ENCODE measurements at places on chromosomes 6 and 20.

- DNase-seq, result no peak
These were observed 14.4 kb upstream of the MAS1L start for GRCh38 chr6:29502181-29502580.

- DNase-seq, result no peak
These were observed 872 bp downstream of the HSPA12B start for GRCh38 chr20:3733119-3733995.

GRCh38 chr6:166497087-166497899 is 89.2 kb downstream of the RAMACL start:
- no peak for DNase-seq

DNA sequence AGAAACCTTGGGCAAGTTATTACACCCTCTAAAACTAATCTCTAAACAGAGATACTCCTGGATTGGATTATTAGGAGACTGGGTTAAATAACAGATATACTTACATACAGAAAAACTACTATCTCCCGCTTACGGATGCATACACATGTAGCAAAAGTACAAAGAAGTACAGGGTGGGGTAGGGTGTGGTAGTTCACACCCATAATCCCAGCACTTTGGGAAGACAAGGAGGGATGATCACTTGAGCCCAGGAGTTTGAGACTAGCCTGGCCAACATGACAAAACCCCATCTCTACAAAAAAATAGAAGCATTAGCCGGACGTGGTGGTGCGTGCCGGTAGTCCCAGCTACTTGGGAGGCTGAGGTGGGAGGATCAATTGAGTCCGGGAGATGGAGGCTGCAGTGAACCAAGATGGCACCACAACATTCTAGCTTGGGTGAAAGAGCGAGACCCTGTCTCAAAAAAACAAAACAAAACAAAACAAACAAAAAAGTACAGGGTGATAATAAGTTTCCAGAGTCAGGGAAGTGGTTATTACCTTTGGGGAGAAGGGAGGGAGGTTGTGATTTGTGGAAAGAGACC is 8.1 kb downstream of the PIM1 start:
- DNase-seq, result no peak

GRCh38 chr6:89037141-89037900 is 43.2 kb upstream of the PNRC1 start:
- no peak for DNase-seq

DNA sequence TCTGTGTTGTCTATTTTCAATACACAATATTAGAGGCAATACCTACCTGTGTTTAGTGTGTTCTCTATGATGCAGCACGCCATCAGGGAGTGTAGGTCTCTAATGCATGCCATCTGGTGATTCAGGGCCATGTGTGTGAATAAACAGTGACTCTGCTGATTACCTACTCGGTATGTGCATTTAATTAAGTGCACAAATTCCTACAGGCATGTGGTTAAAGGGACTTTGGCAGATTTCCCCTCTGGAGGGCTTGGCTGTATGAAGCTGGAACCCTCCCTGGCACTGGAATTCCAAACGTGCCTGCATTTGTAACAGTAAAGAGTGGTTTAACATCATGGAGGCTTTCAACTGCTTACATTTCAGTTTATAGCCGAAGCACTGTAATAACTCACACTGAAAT is 401.5 kb upstream of the SASH1 start:
- DNase-seq, result no peak

DNA sequence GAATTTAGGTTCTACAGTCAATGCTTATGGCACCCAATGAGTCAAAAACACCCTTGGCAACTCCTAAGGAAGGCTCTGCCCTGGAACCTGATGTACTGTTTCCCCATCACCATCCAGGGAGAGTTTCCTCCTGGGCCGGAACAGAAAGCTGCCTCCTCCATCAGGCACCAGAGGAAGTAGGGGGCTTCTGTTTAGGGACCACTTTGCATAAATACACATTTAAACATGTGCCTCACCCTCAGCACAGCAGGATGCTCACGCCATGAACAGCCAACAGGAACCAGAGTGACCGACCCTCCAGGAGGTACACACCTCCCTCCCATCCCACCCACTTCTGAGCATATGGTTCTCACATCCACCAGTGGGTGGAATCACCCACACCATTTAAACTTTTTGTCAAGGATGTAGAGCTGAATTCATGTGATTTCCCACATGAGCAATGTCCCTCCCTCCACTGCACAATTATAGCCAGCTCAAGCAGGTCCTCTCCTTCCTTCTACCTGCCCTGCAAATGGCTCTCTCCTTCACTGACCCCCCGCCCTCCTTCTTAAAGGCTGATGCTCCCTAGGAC is 14.8 kb downstream of the DDRGK1 start:
- no peak for DNase-seq

- no peak for DNase-seq
These were observed 227.6 kb downstream of the ALDH8A1 start for GRCh38 chr6:134722200-134722870.

DNA sequence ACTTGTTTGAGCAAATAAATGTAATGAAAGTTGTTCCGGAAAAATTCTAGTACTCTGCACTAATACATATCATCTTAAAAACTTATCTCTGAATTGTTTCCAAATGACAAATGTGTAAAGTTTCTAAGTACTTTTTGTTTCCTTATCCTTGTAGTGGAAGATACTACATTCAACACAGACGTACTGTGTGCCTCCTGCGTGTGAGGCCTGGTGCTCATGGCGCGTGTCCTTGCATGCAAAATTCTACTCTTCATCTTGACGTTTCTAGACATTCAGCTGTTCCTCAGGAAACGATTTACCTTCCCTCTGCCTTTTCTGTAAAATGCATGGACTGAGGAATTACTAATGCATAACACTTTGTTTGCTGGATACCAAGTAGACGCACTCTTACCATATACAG is 11.5 kb downstream of the DLL1 start:
- no peak for DNase-seq

GRCh38 chr20:58011106-58011946 is 217.1 kb downstream of the ANKRD60 start:
- no peak for DNase-seq

DNA sequence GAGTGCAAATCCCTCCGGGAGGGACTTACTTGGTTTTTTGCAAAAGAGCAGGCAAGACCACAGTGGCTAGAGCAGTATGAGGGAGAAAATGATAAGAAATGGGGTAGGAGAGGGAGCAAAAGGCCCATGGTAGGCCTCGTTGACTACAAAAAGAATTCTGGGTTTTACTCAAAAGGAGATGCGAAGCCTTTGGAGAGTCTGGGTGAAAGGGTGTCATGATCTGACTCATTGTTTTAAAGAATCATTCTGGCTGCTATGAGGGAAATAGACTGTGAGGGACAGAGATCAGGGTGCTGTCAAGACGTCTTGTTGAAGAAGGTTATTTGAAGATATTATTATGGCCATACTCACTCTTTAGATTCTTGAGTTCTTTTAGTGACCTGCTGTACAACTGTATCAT is 13.0 kb downstream of the TBC1D32 start:
- no peak for DNase-seq

GRCh38 chr20:6580486-6580885 is 187.0 kb upstream of the BMP2 start:
- DNase-seq, result no peak

GRCh38 chr20:40986774-40987173 is 41.8 kb upstream of the TOP1 start:
- no peak for DNase-seq

- DNase-seq, result no peak
These were observed 36.1 kb downstream of the NUS1 start for GRCh38 chr6:117711369-117711768.

- DNase-seq, result peak; percentile 85
These were observed at the start of gene LTA for GRCh38 chr6:31572041-31572911. TSS of gene LTA (plus strand) at chr6:31572289. CDS start at chr6:31572743, 454 bp downstream.

DNA sequence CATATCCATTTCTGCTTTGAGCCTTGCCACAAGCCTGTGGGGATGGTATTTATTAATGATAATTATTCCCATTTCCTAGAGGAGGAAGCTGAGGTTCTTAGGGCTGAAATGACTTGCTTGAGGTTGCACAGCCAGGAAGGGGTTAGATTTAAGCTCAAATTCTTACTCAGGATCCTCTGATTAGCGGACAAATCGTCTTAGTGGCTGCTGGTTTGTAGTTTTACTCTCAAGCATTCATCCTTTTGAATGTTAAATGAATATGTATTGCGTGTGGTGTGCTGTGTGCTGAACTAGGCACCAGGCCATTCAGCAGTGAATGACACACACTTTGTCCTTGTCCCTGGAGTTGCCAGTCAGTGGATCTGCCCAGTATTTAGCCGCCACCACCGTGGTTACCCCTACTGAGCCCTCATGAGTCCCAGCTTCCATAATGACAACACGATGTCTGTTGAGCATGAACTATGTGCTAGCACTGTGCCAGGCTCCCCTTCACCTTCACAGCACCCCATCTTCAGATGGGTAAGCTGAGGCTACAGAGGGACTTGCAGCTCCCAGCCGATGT is 10.0 kb downstream of the PACSIN1 start:
- no peak for DNase-seq

- DNase-seq, result no peak
These were observed 106.0 kb downstream of the VEGFA start for GRCh38 chr6:43875849-43876572.

DNA sequence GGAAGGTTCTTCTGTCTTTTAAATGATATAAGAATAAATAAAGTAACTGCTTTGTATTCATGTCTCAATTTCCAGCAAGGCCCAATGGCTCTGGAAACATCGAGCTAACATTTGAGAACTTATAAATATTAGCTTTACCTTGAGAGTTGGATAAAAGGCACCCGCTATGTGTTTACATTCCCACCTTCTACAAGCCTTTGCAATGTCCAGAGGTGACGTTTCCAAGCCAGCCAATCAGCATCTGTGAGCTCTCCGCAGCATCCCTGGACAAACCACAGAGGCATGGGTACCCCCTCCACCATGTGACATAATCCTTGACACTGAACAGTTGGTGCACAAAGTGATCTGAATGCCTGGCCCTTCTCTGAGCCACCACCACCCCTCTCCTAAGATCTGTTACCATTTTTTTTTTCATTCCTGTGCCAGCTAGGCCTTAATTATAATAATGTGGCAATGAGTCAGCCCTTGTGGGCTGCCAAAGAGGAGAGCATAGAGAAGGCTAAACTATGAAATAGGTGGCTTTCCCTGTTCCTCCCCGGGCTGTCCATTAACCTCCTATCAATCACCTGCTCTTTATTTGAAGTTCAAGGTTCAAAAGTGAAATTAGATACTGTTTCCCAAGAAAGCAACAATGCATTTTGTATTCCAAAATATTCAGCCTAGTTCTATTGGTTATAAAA is 4.1 kb downstream of the CBLN4 start:
- DNase-seq, result no peak

GRCh38 chr20:22524393-22525015 is 59.9 kb downstream of the FOXA2 start:
- DNase-seq, result no peak

DNA sequence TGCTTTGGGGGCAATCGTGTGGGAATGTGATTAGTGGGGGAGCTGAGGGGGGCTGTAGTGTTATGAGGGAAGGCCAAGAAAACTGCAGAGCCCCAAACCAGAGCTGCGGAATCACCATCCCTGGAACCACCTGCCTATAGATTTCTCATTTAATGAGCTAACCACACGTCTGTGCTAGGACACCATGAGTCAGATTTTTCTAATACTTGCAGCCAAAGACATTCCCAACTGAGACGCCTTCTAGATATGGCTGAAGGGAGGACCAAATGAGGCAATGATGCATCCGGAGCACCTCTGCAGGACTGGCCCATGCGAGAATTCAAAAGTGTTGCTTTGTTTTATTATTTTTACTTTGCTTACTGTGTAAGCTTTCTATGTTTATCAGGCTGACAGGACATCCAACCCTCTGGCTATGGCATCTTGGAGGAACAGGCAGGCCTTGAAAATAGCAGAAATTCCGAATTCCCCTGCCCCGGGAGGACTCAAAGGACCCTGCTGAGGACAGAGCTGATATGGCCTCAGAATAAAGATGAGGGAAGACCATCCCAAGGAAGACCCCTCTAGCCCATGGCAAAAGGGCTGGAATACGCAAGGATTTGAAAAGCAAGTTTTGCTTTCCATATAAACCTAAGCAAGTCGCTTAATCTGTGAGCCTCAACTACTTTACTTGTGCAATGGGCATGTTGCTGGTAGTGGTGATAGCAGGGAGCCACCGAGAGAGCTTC is 3.1 kb upstream of the PTGIS start:
- DNase-seq, result no peak

GRCh38 chr6:28747631-28748157 is 176.1 kb downstream of the TRIM27 start:
- peak; percentile 38 for DNase-seq

GRCh38 chr6:3136292-3137011 is 17.9 kb downstream of the BPHL start:
- no peak for DNase-seq

GRCh38 chr6:116400328-116400727 is 29.6 kb downstream of the DSE start:
- DNase-seq, result no peak

DNA sequence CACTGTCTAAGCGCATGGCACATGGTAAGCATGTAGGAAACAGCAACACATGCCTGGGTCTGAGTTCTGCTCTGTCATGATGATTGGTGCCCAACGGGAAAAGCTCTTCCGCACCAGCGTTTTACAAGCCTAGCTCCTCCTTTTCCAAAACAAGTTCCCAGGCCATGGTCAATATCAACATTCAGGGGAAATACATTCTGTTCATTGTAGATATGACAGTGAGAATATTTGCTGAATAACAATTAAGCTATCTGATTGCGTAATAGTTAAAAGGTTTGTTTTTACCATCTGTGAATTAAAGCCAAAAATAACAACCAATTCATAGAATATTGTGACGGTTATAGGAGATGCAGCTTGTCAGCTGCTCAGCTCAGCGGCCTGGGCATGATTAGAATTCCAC is 404.3 kb upstream of the SLC35B3 start:
- DNase-seq, result no peak

GRCh38 chr6:4388675-4389074 is 253.3 kb upstream of the ECI2 start:
- no peak for DNase-seq

DNA sequence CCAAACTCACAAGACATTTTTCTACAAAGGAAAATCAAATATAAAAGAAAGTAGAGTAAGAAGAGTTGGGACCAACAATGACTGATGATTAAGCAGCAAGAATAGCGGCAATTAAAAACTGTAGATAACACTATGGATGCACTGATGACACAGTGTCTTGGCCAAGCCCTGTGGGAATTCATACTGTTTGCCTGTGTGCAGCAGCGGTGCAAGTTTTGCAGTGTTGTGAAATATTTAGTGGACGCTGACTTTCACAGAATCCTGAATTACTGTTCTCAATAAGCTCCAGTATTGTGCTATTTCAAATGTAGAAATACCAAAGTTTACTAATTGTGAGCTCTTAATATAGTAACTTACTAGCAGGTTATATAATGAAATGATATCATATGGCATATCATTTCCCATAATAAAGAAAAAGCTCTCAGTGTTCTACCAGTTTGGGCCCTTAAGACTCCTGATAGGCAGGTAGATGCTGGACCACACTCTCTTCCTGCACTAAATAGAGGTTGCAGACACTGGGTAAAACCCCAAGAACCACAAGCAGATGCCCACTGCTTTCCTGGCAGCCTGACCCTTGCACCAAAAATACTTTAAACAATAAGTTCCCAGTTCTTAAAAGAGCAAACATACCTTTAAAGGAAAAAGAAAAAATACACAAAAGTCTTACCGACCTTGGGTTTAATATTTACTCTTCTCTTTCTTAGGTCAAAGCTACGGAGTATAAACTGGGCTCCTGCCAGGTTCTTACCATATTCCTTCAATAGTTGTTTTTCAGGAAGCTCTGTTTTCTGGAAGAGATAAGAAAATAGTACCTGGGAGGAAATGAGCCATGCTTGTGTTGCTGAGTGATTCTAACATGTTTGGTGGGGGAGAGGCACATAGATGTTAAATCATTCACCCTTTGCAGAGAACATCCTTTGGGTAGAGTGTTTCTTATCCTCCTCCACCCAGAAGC is 41.6 kb downstream of the ANKEF1 start:
- DNase-seq, result no peak
